Central memory CD4-positive, alpha-beta T cell (primary cell): ENCODE measurements at places on chromosomes 7 and 10.

DNA sequence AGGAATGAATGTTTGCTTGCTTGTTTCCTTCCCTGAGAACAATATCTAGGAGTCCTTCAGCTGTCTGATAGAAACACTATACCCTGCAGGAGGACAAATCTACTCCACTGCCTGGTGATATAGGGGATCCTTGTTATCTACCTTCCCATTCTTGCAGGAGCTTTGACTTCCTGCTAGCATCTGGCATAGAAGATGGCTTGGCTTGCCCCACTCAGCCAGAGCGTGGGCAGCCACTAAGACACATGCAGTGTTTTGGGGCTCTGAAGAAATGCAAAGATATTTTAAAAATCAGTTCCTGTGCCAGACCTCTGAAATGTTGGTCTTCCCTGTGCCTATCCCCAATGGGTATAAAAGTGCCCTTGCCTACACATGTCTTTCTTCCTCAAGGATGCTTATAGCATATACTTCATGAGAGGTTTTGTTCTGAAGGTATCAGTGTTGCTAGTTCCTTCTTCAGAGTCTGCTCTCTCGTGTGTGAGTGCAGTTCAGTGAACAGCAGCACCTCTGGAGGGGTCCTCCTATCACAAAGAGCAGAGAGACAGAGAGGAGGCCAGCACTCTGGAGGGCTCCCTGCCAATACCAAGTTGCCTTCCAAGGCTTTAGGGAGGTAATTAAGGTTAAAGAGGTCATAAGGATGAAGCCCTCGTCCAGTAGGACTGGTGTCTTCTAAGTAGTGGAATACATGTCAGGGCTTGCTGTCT is 149.1 kb upstream of the CALCR start:
- DNase-seq: no peak

- DNase-seq: no peak
Measured at GRCh38 chr7:29017713-29018112, 59.6 kb upstream of the TRIL start.

- no peak for DNase-seq
Measured at GRCh38 chr7:106050746-106051117, 61.4 kb downstream of the SYPL1 start.

- no peak for DNase-seq
Measured at GRCh38 chr10:103533827-103534226, 40.3 kb downstream of the NEURL1 start.

DNA sequence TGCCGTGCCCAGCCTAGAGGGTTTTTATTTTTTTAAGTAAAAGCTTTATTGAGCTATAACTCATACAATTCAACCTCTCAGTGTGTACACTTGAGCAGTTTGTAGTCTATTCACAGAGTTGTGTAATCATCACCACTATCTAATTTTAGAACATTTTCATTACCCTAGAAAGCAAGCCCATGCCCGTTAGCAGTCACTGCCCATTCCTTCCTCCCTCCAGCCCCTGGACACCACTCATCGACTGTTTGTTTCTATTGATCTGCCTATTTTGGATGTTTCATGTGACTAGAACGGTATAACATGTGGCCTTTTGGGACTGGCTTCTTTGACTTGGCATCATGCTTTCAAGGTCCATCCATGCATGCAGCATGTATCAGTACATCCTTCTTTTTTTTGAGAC is 25.7 kb upstream of the SEC61A2 start:
- no peak for DNase-seq

GRCh38 chr7:155412416-155413253 is 45.3 kb upstream of the EN2 start:
- no peak for DNase-seq

DNA sequence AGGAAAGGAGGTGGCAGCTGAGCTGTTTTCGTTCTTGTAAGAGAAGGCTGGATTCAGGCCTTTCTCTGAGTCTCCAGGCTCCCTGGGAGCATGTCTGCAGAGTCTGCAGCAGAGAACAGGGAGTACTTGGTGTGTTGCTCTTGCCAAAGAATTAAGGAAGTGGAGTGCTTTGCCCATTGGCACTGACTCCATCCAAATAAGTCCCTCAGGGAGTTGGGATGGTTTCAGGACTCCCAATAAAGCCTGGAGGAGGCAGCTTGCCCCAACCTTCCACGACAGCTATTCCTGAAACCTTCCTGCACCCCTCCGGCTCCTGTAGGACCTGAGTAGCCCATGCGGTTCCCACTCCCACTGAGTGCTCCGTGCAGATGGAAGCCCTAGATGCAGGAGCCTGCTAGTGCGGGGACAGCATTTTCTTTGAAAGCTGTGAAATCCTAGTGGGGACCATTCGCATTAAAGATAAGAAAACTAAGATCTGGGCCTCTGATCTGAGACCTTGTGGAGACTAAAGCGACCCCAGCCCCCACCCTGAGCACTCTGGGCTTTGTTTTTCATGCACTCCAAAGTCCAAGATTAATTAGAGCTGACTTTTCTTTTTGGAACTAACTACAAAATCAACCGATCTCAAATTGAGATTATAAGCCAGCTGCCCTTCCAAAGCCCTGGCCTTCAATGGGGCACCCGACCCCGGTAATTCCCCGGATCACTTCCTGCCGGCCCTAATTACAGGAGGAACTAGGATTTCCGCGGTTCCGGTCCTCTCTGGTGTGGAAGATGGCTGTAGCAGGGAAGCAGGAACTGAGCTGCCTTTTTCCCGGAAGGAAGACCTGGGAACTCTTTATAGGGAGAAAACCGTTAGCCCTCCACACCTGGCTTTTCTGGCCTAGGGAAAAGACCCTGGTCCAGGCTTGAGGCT is 110.2 kb downstream of the COL13A1 start:
- DNase-seq: no peak

GRCh38 chr7:46660402-46660980 is 739.4 kb upstream of the IGFBP3 start:
- DNase-seq: no peak

GRCh38 chr7:111091593-111092358 is 849 bp downstream of the LRRN3 start:
- DNase-seq: no peak

DNA sequence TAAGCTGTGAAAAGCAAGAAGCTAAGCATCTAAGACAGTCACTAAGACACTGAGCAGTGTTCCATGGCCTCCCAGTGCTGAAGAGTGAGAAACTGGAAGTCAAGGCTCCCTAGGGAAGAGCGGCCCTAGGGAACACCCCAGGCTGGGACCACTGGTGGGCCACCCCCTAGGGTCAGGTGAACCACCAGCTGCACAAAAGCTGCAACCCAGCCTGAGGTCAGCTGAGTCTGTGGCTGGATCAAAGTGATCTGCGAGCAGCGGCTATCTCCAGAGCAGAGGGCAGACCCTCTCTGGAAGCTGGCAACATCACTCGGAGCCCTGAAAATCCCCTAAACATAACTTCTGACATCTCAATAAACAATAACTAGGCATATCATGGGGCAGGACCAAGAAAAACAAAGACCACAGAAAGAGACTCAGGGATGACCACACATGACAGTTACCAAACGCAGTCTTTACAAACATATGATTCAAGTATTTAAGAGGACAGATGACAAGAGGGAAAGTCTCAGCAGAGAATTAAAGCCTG is 125.8 kb downstream of the DLG5 start:
- DNase-seq: no peak

DNA sequence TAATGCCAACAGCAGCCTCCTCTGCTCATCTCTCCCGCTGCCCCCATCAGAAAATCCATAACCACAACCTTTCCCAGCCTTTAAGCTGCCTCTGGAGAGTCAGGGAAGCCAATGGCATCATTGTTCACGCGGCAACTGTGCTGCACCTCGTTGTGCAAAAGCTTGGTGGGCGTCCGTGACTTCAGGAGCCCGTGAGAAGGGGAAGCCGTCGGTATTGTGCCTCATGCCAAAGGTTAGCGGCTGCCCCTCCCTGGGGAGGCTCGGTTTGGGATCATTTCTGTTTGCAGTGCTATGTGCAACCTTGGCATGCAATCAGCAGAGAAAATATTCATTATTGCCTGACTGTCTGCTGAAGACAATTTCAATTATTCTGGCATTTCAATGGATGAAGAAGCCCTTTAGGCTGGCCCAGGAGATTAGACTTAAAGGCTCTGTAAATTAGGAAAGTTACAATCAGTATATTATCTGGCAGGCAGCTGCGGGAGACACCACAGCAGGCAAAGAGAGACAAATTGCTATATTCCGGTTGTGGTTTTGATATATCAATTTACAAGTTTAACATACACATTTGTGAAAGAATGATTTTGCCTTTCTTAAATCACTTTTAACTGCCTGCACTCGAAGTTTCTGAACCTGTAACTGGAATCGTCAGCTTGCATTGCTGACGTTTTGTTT is 244.5 kb downstream of the GATA3 start:
- no peak for DNase-seq

GRCh38 chr7:36794689-36795088 is 70.4 kb upstream of the AOAH start:
- DNase-seq: no peak

GRCh38 chr7:721619-722248 is 4.8 kb upstream of the DNAAF5 start:
- no peak for DNase-seq

DNA sequence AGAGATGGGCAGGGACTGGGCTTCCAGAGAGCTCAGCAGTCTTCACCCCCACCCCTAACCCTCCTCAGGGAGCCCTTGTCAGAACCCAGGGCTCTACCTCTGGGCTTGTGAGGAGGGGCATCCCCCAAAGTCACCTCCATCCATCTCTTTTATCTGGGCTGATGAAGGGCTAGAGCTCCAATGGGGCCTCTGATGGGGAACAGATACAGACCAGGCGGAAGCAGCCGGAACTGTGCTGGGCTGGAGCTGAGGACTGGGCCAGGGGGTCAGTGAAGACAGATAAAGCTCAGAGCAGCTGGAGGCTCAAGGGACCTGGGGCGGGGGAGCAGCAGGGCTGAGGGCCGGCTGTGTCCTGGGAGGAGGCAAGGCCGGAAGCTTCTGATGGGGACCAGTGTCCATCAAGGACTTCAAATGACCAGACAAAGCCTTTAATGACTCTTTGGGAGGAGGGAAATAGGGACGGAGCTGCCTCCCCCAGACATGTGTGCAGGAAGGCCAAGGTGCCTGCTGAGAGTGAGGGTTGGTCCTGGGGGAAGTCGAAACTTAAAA is 10.2 kb downstream of the KAZALD1 start:
- DNase-seq: no peak

DNA sequence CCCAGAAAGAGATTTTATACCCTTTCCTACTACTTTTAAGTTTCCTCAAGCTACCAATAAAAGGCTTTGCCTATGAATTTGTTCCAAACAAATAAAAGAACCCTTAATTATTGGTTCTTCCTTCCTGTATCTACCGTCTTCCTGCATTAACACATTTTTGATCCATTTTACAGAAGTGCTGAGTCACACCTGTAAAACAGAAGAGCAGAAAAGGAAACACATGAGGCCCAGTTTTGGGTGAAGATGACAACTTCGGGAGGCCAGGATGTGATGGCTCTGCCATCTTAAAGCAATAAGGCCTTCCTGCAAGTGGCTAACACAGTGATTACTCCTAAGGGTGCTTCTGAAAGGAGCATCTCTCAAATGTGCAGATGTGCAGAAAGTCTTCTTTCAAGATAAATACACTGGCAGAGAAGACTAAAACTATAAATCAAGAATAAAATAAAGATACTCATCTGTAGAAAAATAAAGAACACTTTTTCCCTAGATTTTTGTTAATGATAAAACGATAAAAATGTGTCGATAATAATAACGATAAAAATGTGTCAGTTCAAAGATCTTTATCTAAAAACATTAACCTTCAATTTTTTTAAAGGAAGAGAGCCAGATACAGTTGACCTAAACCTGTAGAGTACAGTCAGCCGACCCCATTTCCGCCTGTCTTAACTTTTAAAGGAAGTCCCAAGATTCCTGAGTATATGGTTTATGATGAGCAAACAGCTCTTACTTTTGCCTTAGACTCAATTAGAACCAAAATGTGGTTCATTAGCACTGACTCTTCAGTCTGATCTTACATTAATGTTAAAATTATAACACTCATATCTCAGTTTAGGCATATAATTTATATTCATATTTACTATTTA is 108.6 kb downstream of the UBE2H start:
- no peak for DNase-seq

- DNase-seq: no peak
Measured at GRCh38 chr10:33780961-33781360, 446.5 kb upstream of the NRP1 start.

- DNase-seq: no peak
Measured at GRCh38 chr10:44925224-44925623, 14.1 kb downstream of the TMEM72 start.

GRCh38 chr10:73937333-73938043 is 26.6 kb downstream of the PLAU start:
- DNase-seq: no peak

DNA sequence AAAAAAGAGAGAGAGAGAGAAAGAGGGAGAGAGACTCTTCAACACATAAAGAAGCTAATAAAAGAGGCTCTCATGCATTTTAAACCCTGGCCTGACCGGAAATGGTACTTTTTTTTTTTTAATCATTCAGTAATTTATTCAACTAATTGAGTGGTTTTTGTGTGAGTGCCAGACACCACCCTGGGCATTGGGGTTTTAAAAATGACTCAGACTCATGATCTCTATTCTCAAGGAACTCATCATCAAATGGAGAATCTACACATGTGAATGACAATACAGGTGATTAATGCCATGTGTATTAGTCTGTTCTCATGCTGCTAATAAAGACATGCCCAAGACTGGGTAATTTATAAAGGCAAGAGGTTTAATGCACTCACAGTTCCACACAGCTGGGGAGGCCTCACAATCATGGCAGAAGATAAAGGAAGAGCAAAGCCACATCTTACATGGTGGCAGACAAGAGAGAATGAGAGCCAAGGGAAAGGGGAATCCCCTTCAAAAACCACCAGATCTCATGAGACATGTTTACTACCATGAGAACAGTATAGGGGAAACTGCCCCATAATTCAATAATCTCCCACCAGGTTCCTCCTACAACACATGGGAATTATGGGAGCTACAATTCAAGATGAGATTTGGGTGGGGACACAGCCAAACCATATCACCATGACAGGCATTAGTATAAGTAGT is 158.5 kb upstream of the AUTS2 start:
- no peak for DNase-seq

DNA sequence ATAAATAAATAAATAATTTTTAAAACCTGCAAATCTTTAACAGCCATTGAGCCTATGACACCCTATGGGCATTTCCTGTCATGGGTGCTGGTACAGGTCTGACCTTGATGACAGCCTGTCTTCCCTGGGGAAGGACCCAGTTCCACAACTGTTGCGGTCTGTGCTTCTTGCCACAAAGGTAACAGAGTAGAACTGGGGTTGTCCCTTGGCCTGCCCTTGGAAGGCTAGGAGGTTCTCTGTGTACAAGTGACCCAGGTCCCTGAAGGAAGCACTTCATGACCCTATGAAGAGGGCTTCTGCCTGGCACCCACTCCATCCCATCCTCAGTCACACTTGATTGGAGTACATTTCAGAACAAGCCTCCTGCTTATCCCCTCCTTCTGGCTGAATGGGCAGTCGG is 66.9 kb downstream of the OGDH start:
- DNase-seq: no peak

GRCh38 chr10:80582286-80582960 is 44.7 kb downstream of the SH2D4B start:
- no peak for DNase-seq

GRCh38 chr7:125136755-125137532 is 207.3 kb upstream of the POT1 start:
- DNase-seq: no peak
